Caki2 (cell line): ENCODE measurements at places on chromosomes 12 and 14. TPM values are rescaled to one million over a fixed set of nuclear protein-coding genes. Genes with fewer than 3 reads are reported as not detected.

DNA sequence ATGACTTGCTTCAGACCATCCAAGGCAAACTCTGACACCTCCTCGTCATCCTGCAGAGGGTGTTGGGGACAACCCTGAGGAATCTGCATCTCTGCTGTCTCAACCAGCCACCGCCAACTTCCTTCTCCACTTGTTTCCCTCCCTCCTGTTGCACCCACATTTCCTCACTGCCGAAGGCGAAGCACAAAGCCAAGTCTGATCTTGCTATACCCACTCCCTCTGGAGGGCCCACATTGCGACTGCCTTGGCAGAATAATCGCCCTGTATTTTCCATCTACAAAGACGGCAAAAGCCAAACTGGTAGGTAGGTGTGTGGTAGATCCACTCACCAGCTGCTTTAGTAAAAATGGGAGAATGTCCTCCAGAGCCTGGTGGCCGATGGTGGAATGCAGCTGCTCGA lies 21.8 kb upstream of the RAB35 start:
- DNase-seq = no peak

GRCh38 chr14:68470361-68470760 lies 322.5 kb downstream of the ZFP36L1 start:
- DNase-seq = no peak

DNA sequence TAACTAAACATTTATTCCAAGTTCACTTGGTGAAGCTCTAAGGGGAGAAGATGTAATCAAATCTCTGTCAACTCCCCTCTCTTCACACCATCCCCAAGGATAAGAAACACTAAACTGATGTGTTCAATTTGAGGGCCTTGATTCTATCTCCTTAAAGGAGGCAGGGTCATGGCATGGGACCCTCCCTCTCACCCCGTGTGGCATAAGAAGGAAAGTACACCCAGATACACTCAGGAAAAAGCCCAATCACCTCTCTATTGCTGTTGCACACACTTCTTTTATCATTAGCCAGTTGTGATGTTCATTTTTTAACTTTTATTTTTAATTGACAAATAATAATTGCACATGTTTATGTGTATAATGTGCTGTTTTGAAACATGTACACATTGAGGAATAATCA lies 35.1 kb downstream of the WASHC3 start:
- DNase-seq = no peak

- no peak for DNase-seq
Observed at GRCh38 chr12:132520421-132521199, 30.7 kb downstream of the FBRSL1 start.

GRCh38 chr14:94542811-94543440 lies 18.3 kb upstream of the SERPINA4 start:
- DNase-seq = no peak

GRCh38 chr14:103091041-103091882 lies 3.3 kb upstream of the EXOC3L4 start:
- DNase-seq = no peak

GRCh38 chr12:24742378-24742777 lies 206.5 kb downstream of the BCAT1 start:
- DNase-seq = no peak

Gene PRPF39
- 12.0 and 22.8 TPM in 2 replicates for total RNA-seq

Gene NXPH4
- 0.54 TPM in 1 of 2 replicates, not detected in the other for total RNA-seq

GRCh38 chr12:114986849-114987248 lies 302.9 kb upstream of the TBX3 start:
- no peak for DNase-seq

- no peak for DNase-seq
Observed at GRCh38 chr12:26359576-26359975, 164.2 kb downstream of the SSPN start.
